ENCODE measurements at places on chromosomes 2 and 18.

GRCh38 chr2:228653884-228654283, 472.4 kb upstream of the SPHKAP start:
- no peak for DNase-seq

DNA sequence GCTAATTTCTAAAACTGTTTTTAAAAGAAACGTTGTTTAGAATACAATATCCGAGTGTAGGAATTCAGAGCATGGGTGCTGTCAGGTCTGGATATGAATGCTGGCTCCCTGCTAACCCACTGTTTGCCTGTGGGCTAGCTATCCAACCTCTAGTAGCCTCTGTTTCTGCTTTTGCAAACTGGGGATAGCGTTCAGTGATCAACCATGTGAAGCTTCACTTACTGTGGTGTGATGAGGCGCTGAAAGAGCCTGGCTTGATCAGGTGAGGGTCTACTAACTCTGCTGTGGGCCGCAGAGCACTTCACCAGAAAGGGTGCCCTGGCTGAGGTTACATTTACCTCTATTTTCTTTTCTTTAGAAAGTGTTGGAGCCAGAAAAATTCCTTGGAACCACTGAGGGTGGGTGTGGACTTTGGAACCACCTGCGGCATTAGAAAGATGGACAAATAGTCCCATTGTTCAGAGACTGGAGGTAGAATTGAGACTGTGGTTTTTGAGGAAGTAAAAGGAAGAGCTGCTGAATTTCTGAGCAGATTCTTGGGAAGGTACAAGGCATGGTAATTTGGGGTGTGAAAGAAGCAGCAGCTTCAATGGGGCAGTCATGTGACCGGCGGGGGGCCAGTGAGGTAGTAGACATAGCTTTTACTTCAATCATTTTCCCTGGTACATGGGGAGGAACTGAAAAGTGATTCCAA, 96.3 kb upstream of the CD302 start:
- DNase-seq: no peak

DNA sequence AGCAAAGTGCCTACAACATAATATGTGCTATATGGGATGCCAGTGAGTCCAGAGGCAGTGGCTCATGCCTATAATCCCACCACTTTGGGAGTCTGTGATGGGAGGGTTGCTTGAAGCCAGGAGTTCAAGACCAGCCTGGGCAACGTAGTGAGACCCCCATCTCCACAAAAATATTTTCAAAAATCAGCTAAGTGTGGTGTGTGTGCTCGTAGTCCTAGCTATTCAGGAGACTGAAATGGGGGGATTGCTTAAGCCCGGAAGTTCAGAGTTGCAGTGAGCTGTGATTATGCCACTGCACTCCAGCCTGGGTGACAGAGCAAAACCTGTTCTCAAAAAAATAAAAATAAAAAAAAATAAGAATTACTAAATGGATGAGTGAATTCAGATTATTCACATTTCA, 23.4 kb downstream of the OTX1 start:
- no peak for DNase-seq

DNA sequence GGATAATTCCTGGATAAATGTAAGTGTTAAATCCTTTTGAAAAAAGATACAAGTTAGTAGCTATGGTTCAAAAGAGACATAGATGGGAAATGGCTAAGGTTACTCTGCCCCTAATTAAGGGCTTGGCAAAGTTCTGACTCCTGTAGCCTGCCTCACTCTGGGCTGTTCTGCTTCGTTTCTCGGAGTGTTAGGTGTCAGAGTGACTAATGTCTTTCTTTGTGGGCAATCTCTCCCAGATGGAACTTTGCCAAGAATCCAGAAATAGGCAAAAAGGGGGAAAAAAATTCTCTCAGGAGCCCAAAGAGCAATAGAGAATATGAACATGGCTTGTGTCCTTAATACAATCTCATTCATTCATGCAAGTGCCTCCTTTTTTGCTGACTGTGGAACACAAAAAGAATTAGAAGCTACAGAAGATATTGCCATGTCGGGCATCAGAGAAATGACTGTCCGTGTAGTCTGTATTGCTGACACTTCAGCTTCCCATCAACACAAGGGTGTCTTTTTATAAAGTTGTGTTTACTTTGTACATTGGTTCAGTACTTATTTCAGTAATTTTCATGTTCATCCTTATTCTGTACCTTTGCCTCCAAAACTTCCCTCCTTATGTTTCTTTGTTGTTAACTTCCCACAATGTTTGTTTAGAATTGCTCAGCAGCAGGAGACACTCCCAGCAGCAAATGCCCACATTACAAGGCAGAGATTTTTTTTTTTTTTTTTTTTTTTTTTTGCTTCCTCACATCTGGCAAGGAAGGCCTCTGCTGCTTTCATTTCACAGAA, 134.0 kb downstream of the FTCDNL1 start:
- DNase-seq: no peak

- DNase-seq: no peak
These were observed 7.3 kb downstream of the IL1A start for GRCh38 chr2:112777036-112777435.

GRCh38 chr2:2744107-2744506, 413.0 kb upstream of the MYT1L start:
- DNase-seq: no peak

GRCh38 chr2:164014791-164015190, 279.0 kb upstream of the FIGN start:
- DNase-seq: no peak

DNA sequence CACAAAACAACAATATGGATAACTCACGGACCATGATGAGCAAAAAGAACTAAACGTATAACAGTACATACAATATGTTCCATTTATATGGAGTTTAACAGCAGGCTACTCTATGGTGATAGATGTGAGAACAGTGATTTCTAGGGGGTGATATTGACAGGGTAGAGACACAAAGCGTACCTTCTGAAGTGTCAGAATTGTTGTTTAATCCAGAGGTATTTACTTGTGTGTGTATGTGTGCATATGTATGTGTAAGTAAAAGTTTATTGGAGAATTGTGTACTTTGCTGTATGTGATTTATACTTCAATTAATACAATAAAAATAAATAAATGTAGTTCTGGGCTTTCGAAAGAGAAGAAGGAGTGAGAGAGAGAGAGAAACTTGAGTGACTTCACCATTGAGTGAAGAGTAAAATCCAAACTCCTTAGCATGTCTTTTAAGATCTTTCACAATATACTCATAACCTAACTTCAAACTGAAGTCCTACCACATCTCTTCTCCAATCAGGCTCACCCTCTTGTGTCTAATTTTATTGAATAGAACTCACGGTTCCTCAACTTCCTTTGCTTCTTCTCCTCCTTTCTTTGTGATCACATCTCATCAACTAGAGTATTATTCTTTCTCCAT, 126.0 kb upstream of the KLF7 start:
- DNase-seq: no peak

GRCh38 chr18:37249895-37250618, 315.5 kb downstream of the CELF4 start:
- DNase-seq: no peak

- DNase-seq: peak; percentile 56
These were observed 59.8 kb upstream of the SLC38A11 start for GRCh38 chr2:165015052-165015642.

- no peak for DNase-seq
These were observed 1129.1 kb upstream of the ZEB2 start for GRCh38 chr2:145649061-145649460.

GRCh38 chr2:60002183-60002867, 551.1 kb downstream of the BCL11A start:
- no peak for DNase-seq

GRCh38 chr2:62708751-62709150, 3.2 kb downstream of the EHBP1 start:
- DNase-seq: no peak

DNA sequence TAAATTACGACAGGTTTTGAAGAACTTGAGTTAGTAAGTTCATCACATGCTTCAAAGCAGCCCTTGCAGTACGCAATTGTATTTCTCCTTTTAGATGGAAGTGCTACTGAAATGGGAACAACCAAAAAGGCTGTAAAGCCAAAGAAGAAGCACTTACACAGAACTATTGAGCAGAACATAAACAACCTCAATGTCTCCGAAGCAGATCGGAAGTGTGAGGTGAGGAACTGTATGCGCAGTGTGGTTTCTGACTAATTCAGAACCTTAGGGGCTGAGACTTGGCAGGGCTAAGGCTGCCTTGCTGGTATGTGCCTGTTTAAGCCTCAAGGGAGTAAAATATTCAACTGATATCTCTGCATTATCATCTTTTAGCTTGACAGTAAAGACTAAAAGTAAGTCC, 8.4 kb downstream of the NCAPH start:
- DNase-seq: no peak

DNA sequence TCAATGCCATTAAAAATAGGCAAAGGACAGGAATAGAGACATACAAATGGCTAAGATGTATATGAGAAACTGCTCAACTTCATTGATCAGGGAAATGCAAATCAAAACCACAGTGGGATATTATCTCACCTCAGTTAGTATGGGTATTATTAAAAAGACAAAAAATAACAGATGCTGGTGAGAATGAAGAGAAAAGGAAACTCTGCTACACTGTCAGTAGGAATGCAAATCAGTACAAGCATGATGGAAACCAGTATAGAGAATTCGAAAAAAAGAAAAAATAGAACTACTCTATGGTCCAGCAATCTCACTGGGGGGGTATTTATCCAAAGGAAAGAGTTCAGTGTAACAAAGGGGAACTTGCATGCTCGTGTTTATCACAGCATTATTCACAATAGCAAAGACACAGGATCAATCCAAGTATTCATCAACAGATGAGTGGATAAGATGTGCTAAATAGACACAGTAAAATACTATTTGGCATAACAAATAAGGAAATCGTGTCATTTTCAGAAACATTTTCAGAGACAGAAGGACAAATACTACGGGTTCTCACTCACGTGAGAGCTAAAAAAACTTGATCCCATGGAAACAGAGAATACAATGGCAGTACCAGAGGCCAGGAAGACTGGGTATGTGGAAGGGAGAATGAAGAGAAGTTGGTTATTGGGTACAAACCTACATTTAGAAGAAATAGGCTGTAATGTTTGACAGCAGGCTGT, 60.6 kb downstream of the CCDC74A start:
- DNase-seq: no peak

GRCh38 chr18:71784777-71785176, 759.4 kb downstream of the CBLN2 start:
- no peak for DNase-seq

DNA sequence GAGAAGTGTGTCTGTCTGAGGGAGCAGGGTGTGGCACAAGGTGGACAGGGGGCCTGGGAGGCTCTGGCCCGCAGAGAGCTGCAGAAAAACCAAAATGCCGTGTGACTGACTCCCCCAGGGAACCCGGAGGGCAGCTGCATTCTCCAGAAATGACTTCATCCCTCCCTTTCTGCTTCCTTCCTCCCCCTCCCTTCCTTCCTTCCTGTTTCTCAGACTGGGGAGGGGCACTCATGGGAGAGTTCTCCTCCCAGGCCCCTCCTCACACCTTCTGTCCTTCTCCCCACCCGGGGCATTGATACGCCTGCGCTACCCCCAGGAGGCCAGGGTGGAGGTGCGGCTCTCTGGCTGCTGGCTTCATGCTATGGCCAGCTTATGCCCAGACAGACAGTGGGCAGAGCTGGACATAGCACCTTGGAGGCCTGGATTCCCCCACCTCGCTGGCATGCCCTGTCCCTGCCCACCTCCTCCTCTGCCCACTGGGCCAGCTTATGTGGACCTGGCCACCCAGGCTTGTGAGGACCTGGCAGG, 8.2 kb upstream of the GPR17 start:
- peak; percentile 96 for DNase-seq

DNA sequence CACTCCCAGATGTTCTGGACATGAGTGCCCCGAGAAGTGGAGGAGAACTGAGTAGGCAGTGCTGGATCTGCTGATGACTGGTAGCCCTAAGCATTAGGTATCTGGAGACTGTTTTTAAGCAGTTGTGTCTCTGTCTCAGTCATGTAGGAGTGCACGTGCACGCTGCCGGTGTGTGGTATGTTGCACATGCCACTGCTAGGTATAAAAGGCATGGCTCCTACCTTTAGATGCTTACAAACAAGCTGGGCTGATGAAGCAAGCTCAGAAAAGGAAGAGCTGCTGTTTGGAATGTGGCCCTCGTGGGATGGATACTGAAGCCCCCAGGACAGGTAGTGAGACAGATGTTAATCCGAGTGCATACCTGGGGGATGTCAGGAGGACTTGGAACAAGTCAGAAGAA, 49.1 kb downstream of the HK2 start:
- DNase-seq: no peak

GRCh38 chr2:227339098-227339599, 14.1 kb downstream of the MFF start:
- no peak for DNase-seq

- no peak for DNase-seq
These were observed 16.3 kb downstream of the PCBP1 start for GRCh38 chr2:70103531-70104061.

- no peak for DNase-seq
These were observed 660 bp upstream of the MBP start for GRCh38 chr18:77133051-77133834.

Measured in EL (cell line).